ENCODE measurements at places on chromosomes 16 and 17.

- no peak for DNase-seq
Measured at GRCh38 chr17:62871291-62871690, 63.2 kb upstream of the MARCHF10 start.

GRCh38 chr17:40490289-40490853 is 11.1 kb downstream of the TNS4 start:
- no peak for DNase-seq

- no peak for DNase-seq
Measured at GRCh38 chr16:72112452-72112792, 18.8 kb downstream of the DHX38 start.

- DNase-seq, result peak; percentile 59
Measured at GRCh38 chr16:391885-392335, 5.1 kb upstream of the NME4 start.

DNA sequence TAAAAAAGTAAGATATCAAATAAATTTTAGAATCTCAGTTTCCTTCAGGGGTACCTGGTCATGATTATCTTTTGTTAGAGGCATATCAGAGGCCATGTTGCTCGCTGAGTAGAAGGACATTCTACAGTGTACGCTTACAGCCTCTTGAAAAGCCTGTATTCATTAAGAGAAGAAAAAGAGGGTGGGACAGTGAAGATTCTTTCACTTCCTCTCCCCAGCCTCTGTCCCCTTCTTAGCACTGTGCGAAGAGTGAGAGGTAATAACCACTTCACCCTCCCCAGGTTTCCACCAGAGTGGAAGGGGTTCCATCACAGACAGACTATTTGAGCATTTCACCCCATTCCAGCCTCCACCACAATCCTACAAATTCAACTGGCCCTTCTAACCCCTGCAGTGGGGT is 4.8 kb upstream of the LPO start:
- no peak for DNase-seq

DNA sequence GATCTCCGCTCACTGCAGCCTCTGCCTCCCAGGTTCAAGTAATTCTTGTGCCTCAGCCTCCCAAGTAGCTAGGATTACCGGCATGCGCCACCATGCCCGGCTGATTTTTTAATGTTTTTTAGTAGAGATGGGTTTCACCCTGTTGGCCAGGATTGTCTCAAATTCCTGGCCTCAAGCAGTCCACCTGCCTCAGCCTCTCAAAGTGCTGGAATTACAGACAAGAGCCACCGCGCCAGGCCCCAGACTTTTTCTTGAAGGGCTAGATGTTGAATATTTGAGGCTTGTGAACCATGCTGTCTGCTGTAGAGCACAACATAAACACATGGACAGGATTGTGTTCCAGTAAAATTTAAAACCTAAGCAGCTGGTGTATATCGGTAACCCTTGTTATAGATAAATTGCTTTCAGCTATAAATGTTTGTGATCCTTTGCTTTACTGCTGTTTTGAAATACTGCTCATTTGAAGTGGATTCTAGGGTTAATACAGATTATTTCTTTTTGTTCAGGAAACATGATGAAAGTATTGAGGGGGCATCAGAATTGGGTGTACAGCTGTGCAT is 12.4 kb downstream of the WSB1 start:
- DNase-seq, result no peak

DNA sequence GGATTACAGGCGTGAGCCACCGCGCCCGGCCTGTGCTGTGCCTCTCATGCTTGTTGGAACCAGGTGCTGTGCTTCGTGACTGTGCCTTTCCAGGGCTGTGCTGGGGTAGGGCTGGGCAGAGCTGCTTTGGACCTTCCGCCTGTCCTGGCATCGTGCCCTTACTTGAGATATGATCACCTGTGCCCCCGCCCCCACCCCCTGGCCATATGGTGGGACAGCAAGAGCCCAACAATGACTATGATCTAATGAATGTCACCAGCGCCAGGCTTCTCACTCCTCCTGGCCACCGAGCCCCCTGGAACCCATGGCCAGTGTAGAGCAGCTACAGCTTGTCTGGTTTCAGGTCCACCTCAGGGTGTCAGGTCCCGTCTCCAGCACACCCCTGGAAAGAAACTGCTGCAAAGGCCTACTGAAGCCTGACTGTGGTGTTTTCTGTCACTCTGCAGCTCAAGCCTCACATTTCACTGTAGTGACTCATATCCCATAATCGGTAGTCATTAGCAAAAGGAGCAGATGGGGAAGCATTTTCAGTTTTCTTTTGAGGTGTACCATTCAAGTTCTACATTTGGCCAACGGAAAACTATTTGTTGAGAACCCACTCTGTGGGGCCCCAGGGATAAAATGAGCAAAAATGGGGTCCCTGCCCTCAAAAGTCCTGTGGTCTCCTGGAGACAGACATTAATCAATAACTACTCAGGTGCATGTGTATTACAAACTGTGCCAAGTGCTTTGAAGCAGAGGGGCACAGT is 22.1 kb downstream of the FCSK start:
- no peak for DNase-seq

GRCh38 chr16:57585051-57585687 is 42.7 kb downstream of the ADGRG5 start:
- no peak for DNase-seq

- no peak for DNase-seq
Measured at GRCh38 chr16:4101421-4102219, 14.6 kb downstream of the ADCY9 start.

DNA sequence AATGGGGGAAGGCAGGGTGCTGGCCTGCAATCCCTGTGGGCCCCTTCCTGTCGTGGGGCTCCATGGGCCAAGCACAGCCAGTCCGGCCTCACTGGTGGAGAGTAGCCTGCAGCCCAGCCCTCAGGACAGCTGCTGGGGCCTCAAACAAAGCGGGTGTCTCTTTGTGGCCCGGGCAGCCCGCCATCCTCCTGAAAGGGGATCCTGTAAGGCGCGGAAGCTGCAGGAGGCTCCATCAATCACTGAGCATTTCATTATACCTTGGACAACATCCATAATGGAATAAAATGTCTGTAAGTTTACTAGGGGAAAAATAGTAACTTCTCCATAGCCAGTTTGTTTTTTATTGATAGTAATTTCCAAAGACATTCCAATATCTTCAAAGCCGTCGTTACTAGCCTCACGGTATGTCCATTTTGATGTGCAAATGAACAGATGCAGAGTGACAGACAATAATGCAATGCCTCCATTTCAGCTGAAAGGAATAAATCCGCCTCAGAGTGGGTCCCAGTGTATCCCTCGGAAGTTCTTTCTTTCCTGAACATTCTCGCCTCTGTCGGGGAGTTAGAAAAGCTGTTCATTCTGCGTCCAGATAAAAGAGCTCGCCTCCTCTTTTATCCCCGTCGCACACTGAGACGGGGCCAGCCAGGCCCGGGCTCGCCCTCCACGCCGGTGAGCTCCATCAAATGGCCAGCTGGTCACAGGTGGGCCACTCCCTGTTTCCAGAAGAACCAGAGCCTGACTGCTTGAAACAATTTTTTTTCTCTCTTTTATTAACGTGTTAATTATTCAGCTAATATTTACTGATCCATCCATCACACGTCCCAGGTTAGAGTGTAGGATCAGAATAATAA is 14.4 kb downstream of the WSCD1 start:
- no peak for DNase-seq

- DNase-seq, result no peak
Measured at GRCh38 chr16:57947261-57947660, 23.7 kb downstream of the CNGB1 start.

GRCh38 chr16:75754141-75754540 is 27.9 kb upstream of the CPHXL start:
- no peak for DNase-seq

DNA sequence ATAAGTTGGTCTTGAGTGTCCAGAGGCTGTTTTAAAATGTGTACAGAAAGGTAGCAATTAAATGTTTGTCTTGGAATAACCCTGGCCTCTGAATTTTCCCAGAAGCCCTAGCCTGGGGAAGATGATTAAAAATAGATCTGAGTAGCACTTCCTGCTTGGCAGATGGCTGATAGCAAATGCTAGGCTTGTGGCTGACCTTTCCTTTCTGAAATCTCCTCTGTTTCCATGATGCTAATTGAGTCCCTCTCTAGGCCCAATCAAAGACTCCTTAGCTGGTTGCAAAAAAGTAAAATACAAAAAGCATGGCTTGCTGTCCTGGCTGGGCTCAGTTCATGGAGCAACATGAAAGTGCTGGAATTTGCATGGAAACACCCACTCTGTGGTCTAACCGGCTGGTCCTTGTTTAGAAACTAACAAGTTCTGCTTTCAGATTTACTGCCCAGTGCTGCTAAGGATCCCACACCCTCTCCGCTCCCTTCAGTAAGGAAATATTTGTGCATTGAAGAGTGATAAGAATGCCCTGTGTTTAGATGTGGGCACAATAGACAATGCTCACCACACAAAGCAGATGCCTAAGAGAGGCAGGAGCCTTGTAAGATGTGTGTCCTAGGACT is 40.8 kb downstream of the YPEL2 start:
- no peak for DNase-seq

GRCh38 chr17:901964-902363 is 77.6 kb downstream of the NXN start:
- DNase-seq, result no peak

GRCh38 chr16:53080345-53081031 is 25.7 kb downstream of the CHD9 start:
- no peak for DNase-seq

- DNase-seq, result no peak
Measured at GRCh38 chr16:67248401-67249177, at the start of gene SLC9A5. TSS of gene SLC9A5 (plus strand) at chr16:67248979. CDS start at chr16:67249015, 36 bp downstream.

- DNase-seq, result no peak
Measured at GRCh38 chr17:5702951-5703510, 118.7 kb upstream of the NLRP1 start.

GRCh38 chr17:82410014-82410716 is 8.0 kb upstream of the HEXD start:
- no peak for DNase-seq

DNA sequence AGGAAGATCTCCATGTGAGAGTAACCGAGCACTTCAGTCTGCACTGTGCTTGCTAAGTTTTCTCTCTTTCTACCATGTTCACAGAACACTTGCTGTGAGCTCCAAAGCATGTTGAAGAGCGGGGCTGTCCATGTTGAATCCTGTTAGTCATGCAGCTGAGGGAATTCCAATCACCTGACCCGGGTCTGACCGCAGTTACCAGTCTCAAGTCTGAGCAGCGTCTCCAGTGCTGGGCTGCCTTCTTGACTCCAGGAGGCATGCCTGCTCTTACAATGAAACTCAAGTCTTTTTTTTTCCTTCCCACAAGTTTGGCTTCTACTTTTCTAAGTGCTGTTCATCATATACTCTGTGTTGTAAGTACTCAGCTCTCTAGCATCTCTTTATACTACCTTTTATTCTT is 44.3 kb downstream of the HOXB1 start:
- DNase-seq, result no peak

DNA sequence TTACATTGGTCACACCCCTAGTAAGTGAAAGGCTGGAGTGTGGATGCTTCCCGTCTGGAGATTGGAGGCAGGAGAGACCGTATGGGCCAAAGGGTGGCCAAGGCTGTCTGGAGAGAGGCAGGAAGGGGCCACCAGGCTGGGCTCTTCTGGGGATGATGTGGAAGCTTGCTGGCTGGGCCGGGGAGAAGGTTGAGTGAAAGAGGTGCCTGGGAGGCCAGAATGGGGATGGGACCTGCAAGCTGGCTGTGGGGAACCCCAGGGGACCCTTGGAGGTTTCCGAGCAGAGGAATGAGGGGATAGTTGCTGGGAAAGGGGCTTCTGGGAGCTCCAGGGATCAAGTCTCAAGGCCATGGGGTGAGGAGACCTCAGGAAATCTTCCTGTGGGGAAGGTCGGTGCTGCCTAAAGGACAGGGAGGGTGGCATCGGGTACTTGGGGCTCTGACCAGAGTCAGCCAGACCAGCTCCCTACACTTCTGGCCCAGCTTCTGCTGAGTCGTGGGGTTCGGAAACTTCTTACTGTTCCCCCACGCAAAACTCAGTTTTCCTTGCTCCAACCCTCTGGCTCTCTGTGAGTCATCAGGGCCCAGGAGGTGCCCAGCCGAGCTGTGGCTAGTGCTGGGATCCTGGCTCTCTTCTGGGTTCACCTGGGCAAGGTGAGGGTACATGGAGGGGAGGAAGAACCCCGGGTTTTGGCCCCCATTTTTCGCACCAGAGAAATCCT is 3.1 kb downstream of the MRC2 start:
- DNase-seq, result no peak

- peak; percentile 85 for DNase-seq
Measured at GRCh38 chr16:29745853-29746345, at the start of gene C16orf54. TSS of gene C16orf54 (minus strand) at chr16:29745990. CDS start at chr16:29744951, 1,039 bp downstream.

DNA sequence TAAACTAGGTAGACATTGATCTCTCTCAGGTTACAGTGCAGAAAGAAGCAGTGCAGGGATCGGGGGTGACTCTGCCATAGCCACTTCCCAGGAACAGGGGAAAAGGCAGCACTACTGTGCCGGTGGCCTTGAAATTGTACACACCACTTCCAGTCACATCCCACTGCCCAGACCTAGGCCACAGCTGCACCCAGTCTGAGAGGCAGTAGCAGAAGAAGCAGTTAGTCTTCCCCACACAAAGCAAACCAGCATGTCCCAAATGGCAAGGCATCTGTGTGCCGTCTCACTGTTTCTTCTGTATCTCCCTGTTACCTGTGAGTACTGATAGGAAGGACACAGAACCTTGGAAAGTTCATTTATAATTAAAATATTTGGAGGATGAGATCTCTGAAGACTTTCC is 47.0 kb downstream of the TMC6 start:
- no peak for DNase-seq

DNA sequence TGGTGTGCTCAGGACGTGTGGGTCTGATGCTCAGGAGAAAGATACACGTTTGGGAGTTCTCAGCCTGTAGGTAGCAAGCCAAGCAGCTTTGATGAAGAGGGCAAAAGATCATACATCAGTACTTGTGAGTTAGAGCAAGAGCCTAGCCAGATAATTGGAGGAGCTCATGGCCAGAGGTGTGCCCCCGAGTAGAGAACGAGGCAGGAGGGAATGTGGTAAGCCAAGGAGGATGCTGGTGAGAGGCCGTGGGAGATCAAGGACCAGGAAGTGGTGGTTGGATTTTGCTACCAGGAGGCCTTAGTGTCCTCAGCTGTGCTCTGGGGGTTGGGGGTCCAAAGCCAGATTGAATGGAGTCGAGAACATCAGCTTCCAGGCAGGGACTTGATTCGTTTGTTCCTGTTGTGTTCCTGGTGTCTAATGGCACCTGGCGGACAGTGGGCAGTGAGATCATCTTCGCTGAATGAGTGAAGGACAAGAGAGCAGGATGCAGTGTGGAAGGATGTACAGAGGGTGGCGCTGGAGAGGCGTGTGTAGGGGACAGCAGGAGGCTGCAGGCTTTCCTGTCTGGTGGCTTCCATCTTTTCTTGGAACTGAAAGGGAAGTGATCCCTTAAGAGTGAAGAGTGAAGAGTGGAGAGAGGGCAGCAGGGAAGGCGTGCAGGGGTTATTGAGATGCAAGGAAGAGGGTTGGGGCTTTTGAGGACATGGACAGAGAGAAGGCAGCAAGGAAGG is 11.6 kb downstream of the FBXL19 start:
- no peak for DNase-seq

- DNase-seq, result no peak
Measured at GRCh38 chr16:49011901-49012300, 269.7 kb downstream of the CBLN1 start.

DNA sequence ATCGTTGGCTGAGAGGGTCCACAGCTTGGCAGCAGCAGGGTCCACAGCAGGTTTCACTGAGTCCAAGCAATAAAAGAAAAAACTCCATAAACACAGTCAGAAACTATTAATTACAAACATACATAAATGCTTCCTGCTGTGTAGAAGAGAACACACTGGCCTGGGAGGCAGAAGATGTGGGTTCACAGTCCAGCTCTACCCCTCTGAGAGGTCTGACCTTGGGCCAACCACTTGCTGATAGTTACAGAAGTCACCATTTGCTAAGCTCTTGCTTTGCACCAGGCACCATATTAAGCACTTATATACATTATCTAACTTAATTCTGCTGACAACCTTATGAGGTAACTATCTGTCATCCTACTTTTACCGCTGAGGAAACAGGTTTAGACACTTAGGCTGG is 14.7 kb downstream of the CIAPIN1 start:
- DNase-seq, result no peak
